ENCODE measurements at places on chromosomes 16 and 17.

DNA sequence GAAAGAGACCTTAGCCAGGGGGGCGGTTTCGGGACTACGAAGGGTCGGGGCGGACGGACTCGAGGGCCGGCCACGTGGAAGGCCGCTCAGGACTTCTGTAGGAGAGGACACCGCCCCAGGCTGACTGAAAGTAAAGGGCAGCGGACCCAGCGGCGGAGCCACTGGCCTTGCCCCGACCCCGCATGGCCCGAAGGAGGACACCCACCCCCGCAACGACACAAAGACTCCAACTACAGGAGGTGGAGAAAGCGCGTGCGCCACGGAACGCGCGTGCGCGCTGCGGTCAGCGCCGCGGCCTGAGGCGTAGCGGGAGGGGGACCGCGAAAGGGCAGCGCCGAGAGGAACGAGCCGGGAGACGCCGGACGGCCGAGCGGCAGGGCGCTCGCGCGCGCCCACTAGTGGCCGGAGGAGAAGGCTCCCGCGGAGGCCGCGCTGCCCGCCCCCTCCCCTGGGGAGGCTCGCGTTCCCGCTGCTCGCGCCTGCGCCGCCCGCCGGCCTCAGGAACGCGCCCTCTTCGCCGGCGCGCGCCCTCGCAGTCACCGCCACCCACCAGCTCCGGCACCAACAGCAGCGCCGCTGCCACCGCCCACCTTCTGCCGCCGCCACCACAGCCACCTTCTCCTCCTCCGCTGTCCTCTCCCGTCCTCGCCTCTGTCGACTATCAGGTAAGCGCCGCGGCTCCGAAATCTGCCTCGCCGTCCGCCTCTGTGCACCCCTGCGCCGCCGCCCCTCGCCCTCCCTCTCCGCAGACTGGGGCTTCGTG, at the start of gene MAPT:
MAPT (plus strand) TSS at position 533 of the 763 bp plus-strand sequence. CDS start 67,784 bp downstream, outside the sequence.
- peak; percentile 35 for DNase-seq

- DNase-seq = no peak
Observed at GRCh38 chr17:31413874-31414549, 22.5 kb downstream of the RAB11FIP4 start.

GRCh38 chr16:76121636-76122035, 155.6 kb upstream of the CNTNAP4 start:
- no peak for DNase-seq

DNA sequence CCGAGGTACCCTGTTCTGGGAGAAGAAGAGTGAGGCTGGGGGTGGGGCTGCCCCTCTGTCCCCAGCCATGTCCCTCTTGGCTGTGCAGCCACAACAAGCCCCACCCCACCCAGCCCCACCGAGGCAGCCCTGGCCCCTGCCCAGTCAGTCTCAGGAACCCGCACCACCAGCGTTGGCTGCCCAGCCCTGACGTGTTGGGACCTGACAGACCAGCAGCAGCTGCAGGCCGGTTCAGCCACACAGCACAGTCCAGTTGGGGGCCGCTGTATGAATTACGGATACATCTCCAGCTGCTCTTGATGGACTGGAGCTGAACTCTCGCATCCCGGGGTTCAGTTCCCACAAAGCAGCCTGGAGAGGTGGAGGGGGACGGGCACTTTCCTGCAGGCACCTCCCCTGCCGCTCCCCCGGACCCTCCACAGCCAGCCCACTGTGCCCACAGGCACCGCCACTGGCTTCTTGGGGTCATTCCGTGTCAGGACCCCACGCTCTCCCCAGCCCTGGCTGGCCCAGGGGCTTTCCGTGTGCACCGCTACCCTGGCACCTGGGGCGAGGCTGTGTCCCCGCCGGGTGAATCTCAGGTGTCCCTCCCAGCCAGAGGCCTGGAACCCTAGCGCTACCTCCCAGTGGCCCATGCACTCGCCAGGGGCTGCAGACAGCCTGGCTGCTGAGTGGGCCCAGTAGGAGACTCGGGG, 7.1 kb downstream of the CDH15 start:
- no peak for DNase-seq

DNA sequence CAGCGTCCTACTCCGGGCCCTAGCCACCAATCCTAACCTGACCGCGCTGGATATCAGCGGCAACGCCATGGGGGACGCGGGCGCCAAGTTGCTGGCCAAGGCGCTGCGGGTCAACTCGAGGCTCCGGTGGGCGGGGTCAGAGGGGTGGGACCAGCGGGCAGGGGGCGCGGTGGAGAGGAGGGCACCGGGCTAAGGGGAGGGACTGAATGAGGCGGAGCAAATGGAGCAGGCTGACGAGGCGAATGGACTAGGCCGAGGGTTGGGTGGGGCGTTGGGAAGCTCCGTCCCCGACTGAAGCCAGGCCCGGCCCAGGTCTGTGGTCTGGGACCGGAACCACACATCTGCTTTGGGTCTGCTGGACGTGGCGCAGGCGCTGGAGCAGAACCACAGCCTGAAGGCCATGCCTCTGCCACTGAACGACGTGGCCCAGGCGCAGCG, 4.6 kb downstream of the CARMIL2 start:
- no peak for DNase-seq
